ENCODE measurements at places on chromosomes 3 and 15.

- DNase-seq: no peak
Measured at GRCh38 chr3:60076331-60076730, 1026.5 kb upstream of the CFAP20DC start.

DNA sequence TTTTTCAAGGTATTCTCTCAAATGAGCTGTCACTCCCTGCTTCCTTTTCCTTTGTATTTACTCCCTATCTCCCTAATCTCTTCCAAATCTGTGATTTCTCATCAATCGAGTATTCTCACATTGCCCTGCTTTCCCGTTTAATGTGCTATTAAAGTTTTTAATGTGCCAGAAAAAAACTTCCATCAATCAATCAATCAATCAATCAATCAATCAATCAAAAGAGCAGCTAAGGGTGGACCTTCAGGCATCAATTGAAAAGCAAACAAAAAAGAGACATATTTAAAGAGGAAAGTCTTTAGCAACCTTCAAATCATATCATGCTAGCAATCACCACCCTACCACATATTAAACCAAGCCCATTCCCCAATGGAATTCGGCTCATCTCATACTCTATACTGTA is 58.9 kb downstream of the SATB1 start:
- no peak for DNase-seq

DNA sequence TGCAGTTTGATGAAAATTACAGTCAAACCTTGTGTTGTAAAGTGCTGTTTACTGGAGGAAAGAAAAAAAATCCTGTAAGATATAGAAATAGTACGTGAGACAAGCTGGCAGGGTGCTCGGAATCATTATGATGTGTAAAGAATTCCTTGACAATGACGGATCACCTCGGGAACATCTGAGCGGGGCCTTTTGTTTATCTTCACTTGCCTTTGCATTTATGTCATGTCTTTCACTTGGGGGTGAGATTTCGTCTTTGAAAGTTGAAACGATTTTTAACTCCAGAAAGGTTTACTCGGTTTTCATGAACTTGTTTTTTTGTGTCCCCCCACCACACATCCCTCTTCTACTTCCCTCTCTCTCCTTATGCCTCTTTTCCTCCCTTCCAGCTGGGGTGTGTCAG is 128.3 kb upstream of the VEPH1 start:
- DNase-seq: no peak

DNA sequence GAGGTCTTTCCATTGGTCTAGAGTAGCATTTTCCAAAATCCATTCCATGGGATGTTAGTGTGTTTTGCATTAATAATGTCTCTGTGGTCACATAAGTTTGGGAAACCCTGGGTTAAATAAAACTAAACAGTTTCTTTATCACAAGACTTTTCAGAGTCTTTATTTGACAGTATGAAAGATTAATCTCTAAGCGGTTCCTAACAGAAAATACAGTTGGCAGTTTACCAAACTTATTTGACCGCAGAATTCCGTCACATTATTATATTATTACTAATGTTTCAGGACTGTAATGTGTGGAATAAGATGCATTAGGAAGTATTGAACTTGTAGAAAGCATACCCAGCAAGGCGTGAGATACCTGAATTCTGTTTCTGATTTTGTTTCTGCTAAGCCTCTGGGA is 71.5 kb upstream of the ADAMTSL3 start:
- DNase-seq: no peak

GRCh38 chr15:25985165-25985564 is 122.0 kb upstream of the ATP10A start:
- no peak for DNase-seq

GRCh38 chr15:87080547-87080946 is 1000.9 kb downstream of the AGBL1 start:
- DNase-seq: no peak

DNA sequence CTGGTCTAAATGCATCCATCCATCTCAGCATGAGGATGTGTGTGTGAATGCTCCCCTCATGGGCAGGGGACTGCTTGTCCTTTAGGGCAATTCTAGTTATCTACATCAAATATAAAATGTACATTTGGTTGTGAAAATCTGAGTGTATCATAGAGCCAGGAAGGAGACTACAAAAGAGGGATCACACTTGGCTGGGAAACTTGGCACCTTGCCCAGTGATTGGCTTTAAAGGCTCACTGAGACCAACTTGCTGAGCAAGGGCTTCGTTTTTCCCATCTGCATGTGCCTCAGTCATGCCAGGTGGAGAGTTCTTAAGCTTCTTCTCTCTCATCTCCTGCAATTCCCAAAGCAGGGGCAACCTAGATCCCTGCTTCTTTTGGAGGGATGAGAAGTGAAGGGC is 5.2 kb downstream of the CAPN3 start:
- DNase-seq: no peak

GRCh38 chr15:25775317-25775912 is 87.7 kb downstream of the ATP10A start:
- DNase-seq: no peak

DNA sequence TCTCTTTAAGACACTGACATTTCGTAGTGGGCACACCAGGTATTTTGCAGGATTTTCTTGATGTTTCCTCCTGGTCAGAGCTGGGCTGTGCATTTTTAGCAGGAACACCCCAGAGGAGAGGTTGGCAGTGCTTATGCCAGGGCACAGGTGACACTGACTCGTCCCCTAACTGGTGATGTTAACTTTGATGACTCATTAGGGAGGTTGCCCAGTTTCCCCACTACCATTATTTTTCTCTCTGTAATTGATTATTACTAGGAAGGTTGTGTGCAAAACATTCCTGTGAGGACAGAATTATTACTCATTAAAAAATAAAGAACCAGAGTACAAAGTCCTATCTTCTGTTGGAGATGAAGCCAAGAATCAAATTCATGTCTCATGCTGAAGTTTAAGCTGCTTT is 394.5 kb downstream of the GABRG3 start:
- no peak for DNase-seq

DNA sequence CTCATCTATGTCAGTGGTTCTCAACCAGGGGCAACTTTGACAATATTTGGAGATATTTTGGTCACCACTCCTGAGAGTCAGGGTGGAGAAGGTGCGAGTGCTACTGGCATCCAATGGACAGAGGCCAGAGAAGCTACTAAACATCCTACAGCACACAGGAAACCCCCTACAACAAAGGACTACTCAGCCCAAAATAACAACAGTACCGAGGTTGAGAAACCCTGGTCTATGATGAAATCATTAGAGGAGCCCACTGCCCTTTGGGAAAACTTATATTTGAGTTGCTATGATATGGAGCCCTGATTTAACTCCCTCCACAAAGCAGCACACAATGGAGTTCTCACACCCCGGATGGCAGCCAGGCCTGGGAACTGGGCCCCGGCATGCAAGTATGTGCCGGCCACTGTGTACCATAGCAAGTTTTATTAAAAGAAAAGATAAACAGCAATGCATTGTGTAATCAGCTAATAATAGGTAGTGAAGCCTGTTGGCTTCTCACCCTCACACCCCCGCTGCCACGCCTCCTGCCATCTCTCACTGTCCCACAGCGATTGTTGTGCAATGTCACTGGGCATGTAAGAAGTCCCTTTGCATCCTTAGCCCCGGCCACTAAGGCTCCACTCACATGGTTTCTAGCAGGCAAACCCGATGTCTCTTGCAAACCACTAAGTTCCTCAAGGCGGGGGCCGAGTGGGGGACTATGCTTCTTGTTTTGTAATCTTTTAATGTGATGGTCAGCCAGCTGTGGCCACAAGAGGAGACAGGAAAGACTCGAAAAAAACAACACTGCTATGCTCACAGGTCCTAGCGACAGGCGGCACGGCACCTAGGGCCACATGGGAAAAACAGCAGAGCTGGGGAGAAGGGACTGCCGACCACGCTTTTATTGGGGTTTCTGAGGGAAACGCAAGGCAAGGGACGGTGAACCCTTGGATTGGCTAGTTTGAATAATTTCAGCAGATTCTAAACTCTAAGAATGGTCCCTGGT is 110.0 kb downstream of the AQP9 start:
- no peak for DNase-seq

- DNase-seq: no peak
Measured at GRCh38 chr3:175224051-175224450, 364.9 kb downstream of the NAALADL2 start.

DNA sequence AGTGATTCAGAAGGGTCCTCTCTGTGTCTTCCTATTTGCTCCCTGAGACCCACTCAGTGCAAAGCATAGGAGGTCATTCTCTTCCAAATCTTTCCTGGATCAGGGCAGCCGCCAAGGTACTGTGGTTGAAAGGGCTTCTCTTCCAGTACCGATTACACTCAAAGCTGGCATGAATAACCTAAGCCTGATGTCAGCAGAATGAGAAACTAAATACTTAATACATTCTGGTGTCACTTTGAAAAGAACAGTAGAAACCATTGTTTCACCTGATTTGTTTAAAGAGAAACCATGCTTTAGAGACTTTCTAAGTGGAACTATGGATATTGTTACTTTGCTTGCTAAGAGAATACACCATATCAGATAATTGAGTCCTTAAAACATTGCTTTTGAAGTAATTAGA is 50.2 kb downstream of the PDHB start:
- DNase-seq: no peak

GRCh38 chr3:149080699-149081091 is 5.6 kb downstream of the HLTF start:
- DNase-seq: no peak

DNA sequence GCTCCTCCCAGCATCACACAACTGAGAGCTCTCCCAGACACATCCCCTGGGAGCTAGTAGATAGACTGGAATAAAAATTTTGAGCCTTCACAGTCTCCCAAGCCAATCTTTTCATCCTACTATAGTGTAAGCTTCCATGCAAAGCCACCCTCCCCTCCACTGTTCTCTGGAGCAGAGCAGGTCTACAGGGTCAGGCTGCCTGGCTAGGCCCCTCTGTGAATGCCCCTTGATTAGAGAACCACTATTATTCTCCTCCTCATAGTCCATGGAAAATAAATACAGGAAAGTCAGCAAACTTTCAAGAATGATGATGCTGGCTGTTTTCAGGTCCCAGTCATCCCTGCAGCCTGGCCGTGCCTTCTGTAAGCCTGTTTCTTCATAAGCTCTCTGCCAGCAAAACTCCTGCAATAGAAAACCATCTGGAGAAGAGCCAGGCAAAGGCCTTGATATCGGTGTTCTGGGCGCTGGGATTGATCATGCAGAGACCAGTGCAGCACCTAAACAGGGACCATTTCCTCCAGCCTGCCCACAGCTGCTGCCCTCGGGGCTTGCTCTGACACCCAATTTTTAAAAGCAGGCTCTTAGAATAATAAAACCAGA is 51.7 kb downstream of the CRYGS start:
- no peak for DNase-seq

- DNase-seq: no peak
Measured at GRCh38 chr15:67832031-67832551, 6.8 kb downstream of the SKOR1 start.

GRCh38 chr15:55800216-55800615 is 57.3 kb upstream of the PRTG start:
- DNase-seq: no peak

DNA sequence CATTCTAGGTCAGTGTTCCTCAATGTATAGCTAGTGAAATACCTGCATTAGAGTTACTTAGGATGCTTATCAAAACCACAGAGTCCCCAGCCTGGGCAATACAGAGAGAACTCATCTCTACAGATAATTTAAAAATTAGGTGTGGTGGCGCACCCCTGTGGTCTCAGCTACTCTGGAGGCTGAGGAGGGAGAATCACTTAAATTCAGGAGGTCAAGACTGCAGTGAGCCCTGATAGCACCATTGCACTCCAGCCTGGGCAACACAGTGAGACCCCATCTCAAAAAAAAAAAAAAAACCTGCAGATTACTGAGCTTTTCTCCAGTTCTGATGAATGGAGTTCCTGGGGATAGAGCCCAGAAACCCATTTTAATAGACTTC is 10.1 kb upstream of the MINDY2 start:
- no peak for DNase-seq

DNA sequence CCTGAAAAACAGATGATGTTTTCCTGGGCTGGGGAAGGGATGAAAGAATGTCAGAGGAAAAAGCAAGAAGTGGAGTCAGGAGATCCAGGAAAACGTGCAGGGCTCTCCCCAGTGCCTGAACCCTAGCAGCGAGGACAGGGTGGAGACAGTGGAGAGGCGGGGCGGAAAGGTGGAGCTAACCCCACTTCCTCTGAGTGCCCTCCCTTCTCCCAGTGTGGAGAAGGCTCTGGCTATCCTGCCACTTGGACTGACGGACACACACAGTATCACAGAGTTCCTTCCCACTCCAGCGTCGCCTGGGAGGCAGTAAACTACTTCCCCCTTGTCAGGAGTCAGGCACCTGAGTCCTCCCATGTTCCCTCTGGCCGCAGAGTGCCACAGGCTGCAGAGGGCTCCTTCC is 125.3 kb upstream of the CHRNA7 start:
- no peak for DNase-seq

DNA sequence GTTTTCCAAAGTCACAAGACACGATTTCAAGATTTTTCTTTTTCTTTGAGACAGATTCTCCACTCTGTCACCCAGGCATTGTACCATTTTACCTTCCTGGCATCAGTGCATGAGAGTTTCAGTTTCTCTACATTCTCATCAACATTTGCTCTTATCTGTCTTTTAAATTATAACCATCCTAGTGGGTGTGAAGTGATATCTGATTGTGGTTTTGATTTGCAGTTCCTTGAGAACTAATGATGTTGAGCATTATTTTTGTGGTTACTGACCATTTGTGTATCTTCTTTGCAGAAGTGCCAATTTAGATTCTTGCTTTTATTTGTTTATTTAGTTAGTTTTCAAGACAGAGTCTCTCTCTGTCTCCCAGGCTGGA is 41.2 kb downstream of the ADIPOQ start:
- no peak for DNase-seq

DNA sequence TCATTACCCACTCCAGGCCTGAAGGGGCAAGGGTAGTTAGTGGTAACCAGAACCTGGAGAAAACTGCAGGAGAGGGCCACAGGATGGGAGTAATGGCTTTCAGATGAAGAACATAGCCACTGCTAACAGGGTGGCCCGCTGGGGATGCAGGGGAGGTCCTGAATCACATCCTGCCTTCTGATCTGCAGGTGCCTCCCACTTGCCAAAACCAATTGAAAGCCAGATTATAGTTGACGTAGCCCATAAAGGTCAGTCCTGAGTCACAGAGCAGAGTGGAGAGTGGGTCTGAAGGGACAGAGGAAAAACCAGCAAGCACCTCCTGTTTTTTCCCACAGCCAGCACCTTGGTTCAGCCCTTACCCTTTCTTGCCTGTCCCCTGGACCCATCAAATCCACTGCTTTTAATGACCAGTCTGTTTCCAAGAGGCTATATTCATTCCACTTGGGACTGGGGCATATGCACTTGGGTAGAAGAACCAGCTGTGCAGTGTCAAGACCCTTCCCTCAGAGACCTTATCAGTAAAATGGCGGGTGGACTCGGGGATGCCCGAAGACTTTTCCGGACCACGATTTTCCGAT is 646 bp upstream of the SLC35G2 start:
- no peak for DNase-seq

DNA sequence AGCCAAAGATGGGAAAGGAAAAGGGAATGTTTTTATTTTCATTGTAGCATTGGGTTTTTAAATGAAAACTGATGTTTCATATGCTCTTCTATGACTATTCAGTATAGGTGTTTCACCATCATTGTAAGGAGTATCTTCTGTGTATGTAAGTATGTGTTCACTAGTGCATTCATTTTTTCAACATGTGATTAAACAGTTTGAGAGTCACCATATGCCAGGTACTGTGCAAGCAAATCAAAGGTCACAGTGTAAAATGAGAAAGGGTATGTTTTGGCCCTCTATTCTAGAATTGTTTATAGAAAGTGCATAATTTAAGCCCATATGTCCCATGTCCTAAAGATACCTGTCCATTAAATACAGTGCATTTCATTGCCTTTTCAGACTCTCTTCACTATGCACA is 207.2 kb downstream of the ZBTB20 start:
- no peak for DNase-seq

Data from stimulated activated CD4-positive, alpha-beta T cell treated with anti-CD3 and anti-CD28 coated beads, Interleukin-1b, Interleukin-23, amount 100 ng/mL, for 1 hour (primary cell).